ENCODE measurements at places on chromosomes 6 and 20.
A peak's percentile ranks its signal among the peaks of the same experiment; 100 is the strongest.

DNA sequence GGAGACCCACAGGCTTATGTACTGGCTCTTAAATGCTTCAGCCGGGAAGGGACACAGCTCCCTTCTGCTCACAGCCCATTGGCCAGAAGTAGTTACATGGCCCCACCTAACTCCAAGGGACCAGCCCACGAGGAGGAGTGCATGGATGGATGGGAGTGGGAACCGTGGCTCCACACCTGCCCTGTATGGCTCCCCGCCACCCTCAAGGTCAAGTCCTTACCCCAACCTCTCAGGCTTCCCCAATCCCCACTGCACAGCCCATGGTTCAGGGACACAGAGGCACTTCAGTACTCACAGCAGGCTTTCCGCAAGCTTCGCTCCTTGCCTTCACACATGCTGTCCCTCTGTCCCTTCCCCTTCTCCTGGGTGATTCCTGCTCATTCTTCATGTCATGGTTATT, 137.9 kb upstream of the KCNG1 start:
- no peak for DNase-seq

DNA sequence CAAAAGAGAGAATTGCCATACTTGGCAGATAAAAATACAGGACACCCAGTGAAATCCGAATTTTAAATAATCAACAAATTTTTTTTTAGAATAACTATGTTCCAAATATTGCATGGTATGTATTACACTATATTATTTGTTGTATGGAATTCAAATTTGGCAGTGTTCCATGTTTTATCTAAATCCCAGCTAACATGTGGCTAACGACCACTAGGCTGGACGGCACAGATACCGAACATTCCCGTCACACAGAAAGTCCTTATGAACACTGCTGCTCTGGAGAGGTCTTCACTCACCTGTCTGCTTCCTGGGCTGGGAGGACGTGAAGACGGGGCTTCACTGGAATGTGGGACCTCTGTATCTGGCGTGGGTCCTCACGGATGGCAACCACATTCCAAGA, 32.8 kb downstream of the SNX5 start:
- DNase-seq: no peak

DNA sequence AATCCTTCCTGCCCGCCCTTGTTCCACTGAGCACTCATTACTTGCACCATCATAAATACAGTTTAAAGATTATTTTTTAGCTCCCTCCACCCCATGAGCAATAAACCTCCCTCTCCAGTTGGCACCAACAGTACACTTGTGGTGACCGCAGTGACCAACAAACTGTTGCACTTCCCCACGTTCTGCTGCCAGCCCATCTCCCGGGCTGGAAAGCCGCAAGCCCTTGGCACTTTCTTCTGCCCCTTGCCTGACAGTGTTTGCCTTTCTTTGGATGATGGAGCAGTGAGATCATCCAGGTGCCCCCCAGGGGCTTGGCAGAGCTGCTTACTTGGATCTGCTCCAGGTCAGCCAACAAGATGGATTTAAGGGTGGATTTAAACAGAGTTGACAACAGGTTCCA, 21.6 kb downstream of the KCNB1 start:
- no peak for DNase-seq

GRCh38 chr6:5181510-5182317, 79.0 kb downstream of the LYRM4 start:
- no peak for DNase-seq

- no peak for DNase-seq
These were observed 189.2 kb upstream of the FERMT1 start for GRCh38 chr20:6311841-6312655.

GRCh38 chr6:158774717-158775449, 44.3 kb downstream of the EZR start:
- no peak for DNase-seq

GRCh38 chr6:142429195-142429594, 127.4 kb downstream of the ADGRG6 start:
- no peak for DNase-seq

- DNase-seq: peak; percentile 72
These were observed 35.3 kb downstream of the KCTD20 start for GRCh38 chr6:36478051-36478526.

DNA sequence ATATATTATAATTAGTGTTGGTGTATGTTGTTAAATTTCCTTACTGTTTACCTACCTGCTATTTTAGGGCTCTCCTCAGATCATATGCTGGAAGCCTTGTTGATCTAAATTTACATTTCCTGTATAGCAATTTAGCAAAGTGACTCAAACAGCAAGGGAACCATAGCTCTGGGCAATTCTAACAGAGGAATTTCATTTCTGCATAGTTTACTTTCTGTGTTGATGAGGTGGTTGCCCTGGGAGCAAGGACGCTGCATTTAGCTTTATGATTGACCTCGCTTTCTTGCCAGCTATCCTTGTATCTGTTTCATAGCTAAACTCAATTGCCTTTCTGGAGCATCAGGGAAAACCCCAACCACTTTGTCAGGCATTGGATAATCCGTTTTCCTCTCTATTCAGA, 810.8 kb downstream of the GRIK2 start:
- no peak for DNase-seq

GRCh38 chr6:82862543-82862942, 203.1 kb downstream of the UBE3D start:
- no peak for DNase-seq

GRCh38 chr6:92521553-92521952, 897.8 kb downstream of the EPHA7 start:
- DNase-seq: no peak

GRCh38 chr20:13960525-13960924, 29.9 kb downstream of the SEL1L2 start:
- no peak for DNase-seq

DNA sequence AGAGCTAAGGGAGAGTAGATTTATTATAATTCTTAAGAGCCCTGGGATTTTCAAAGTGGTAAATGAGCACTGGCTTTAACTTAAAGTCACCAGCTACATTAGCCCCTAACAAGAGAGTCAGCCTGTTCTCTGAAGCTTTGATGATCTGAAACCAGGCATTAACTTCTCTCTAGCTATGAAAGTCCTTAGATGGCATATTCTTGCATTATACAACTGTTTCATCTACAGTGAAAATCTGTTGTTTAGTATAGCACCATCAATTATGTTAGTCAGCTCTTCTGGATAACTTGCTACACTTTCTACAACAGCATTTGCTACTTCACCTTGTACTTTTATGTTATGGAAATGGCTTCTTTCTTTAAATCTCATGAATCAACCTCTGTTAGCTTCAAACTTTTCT, 1046.7 kb downstream of the HACE1 start:
- DNase-seq: no peak

DNA sequence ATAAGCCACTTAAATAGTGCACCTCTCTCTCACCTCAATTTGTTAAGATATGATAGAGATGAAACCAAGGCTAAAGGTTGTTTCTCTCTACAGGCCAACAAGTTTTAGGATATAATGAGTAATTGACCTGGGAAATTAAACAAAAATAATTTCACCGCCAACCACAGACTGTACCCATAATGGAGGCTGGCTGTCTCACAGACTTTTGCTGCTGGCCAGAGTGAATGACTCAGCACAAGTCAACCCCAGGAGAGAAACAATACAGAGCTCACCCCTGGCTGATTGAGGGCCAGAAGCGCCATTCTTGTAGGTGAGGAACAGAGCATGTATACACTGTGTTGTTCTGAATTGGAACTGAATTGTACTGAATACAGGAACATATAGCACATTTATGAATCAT, 99.9 kb downstream of the CAP2 start:
- DNase-seq: no peak

DNA sequence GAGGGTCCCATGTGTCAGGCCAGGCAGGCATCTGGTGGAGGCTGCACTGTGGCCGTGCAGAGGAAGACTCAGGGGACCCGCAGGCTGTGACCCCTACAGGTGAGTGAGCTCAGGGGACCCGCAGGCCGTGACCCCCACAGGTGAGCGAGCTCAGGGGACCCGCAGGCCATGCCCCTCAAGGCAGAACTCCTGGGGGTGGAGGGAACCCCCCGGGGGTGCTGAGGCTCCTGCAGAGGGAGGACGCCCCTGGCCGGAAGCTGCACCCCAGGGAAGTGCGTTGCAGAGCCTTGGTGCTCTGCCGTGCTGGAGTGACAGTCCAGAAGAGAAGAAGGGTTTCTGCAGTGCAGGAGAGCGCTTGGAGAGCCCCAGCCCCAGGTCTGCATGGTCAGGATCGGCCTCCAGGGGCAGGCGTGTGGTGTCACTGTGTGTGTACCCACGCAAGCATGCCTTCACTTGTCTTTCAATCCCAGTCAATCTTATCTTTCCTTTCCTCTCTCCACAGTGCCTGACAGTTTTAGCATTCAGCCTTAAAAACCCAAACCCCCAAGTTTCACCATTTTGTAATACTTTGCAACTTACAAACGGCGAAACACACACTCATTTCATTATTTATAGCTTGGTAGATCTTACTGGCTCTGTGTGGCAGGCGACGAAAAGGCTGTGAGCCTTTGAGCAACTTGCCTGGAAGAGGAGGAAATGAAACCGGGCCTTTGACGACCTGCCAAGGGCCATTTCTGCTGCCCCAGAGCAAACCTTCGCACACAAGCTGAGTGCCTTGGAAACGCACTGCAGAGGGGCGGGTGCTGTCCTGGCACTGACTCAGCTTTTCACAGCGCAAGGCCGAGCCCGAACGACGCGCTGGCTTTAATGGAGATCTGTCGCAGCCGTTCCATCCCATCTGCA, 101.4 kb upstream of the AGPAT4 start:
- peak; percentile 14 for DNase-seq

GRCh38 chr6:32234934-32235333, 11.1 kb upstream of the NOTCH4 start:
- peak; percentile 14 for DNase-seq

- DNase-seq: no peak
These were observed 22.4 kb downstream of the MANEA start for GRCh38 chr6:95599706-95600105.

- no peak for DNase-seq
These were observed 89.0 kb downstream of the NRSN1 start for GRCh38 chr6:24214984-24215383.

DNA sequence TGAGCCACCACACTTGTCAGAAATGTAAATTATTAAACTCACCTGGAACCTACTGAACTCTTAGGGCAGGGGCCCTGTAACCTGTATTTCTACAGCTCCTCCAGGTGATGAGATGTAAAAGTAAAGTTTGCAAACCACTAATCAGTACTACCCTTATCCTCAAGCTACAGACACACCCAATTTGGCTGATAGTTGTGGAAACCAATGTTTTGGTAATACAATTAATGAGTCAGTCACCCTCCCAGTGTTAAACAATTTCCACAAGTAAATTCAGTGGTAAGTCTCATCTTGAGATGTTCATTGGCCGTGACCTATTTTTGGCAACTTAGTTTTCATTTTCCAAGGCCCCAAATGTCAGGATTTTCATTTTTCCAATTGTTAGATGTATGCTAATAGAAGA, 29.6 kb downstream of the GCNT2 start:
- DNase-seq: no peak

DNA sequence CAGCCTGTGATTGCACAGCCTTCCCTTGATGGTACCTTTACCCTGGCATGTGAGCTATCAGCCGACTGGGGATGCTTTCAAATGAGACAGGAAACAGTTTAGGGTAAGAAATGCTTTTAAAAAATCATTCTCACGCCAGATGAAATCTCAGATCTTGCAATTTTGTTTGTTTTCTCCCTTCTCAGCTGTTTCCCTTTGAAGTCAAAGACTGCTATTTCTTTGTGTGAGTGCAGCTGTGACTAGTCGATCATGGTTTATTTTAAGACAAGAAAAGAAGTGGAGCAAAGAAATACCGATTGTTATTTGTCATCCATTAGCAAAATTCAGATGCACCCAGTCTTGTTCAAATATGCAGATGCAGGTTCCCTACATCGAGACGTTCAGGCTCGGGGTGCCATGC, 489.7 kb downstream of the QKI start:
- DNase-seq: no peak

DNA sequence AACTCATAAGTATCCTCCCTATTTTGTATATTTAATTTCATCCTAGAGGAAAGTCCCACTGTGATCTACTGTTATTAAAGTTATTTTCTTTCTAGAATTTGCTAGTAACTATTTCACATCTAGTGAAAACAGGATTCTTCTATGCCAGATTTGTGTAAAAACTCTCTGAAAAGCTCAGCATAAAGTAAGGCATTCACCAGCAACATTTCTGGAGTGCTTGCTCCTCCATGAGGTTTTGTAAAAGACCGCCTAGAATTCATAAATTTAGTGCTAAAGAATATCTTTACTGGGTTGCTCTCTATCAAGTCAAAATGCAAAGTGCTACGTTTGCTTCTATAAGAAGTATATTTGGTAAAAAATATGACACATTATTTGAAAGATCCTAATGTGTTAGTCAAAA, 173.5 kb upstream of the IRAK1BP1 start:
- no peak for DNase-seq

- DNase-seq: no peak
These were observed 71.0 kb downstream of the PLAGL1 start for GRCh38 chr6:143936778-143937667.

DNA sequence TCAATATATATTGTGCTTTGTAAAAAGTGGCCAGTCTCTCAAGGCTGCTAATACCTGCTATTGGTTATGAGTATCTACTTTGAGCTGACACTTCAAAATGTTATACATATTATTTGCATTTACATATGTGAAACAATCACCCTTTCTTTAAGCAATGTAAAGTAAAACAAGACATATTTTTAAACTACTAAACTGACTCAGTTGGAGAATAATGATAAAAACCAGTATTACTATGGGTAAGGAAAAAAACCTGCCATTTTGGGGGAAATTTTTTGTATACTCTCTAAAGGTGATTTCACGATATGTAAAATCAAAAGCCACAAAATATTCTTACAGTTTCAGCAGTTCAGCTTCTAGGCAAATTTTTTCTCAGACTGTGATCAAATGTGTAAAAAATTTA, 232.3 kb downstream of the PRL start:
- no peak for DNase-seq

DNA sequence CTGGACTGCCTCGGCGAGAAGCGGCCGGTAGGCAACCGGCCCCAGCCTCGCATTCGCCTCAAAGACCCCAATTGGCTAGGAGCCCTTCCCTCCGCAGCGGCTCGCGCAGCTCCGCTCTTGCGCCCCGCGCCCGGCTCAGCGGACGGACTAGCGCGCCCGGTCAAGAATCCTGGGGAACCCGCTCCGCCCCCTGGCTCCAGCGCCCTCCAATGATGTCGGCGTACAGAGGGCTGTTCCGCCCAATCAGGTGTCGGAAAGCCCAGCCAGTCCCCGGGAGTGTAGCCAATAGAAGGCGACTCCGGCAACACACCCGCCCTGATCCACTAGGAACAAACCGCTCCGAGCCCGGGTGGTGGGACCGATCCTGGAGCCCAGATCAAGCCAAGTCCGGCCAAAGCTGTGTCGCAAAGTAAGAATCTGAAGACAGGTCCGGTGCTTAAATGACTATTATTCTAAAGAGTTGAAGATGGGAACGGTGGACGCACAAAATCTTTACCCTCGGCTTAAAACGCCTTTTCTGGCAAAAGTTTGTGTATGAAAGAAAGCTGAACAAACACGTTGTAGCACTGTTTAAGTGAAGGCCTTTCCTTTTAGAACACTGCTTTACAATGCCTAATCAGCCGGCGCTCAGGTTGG, 132.2 kb downstream of the OGFRL1 start:
- DNase-seq: no peak

DNA sequence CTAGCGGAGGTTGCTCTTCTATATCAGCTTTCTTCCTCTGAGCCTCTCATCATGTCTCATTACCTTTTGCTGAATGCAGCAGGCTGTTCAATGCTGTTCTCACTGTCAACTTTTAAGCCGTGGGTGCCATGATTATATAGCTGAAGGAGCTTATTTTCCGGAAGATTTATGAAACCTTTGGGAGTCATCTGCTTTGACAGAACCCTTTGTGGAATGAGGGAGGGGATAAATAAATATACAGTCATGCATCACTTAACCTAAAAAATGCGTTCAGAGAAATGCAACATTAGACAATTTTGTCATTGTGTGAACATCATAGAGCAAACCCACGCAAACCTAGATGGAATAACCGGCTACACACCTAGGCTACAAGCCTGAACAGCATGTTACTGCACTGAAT, 102.2 kb upstream of the AKAP12 start:
- DNase-seq: no peak

Measured in KBM-7 (cell line).